Ascending aorta (tissue), 2 donors: ENCODE measurements at places on chromosomes 12 and 14. TPM values are rescaled to one million over a fixed set of nuclear protein-coding genes. Genes with fewer than 3 reads are reported as not detected.

- DNase-seq = no peak
These were observed 50.2 kb upstream of the NID2 start for GRCh38 chr14:52119030-52119429.

GRCh38 chr12:47407463-47408129 is 298.2 kb downstream of the RPAP3 start:
- no peak for DNase-seq

Gene RASSF9
- 1.9 TPM for total RNA-seq

Gene MYL6
- 1,476 TPM for total RNA-seq

Gene GPRC5D
- not detected for total RNA-seq
